Frontal cortex (tissue), 4 donors: ENCODE measurements at places on chromosomes 13 and 19. TPM values are rescaled to one million over a fixed set of nuclear protein-coding genes. Genes with fewer than 3 reads are reported as not detected.

Gene LGI4
- total RNA-seq = 9.0 TPM

- no peak for DNase-seq
Observed at GRCh38 chr13:108494991-108495645, 134.3 kb upstream of the MYO16 start.

Gene OR7C1
- not detected for total RNA-seq

DNA sequence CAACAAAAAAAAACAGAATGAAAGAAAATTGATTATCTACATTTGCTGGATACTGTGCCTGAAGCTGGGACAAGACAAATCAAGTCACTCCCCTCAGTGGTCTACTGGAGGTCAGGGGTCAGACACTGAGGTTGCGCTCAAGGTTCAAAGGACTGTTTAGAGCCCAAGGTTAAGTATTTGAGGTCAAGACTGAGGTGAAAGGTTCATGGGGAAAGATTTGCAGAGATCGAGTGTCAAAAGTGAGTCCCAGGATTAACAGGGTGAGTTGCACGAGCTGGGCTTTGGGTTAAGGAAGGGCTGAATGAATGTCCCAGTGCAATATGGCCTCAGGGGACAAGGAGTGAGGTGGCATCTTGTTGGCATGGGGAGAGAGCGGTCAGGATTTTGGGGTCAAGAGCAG lies 3.4 kb upstream of the TOMM40 start:
- no peak for DNase-seq

Gene MBD3L1
- not detected for total RNA-seq

- DNase-seq = no peak
Observed at GRCh38 chr19:15508035-15508710, at the start of gene CYP4F22. TSS of gene CYP4F22 (plus strand) at chr19:15508525. CDS start at chr19:15525337, 16,812 bp downstream.

- no peak for DNase-seq
Observed at GRCh38 chr19:45352914-45353796, 12.6 kb downstream of the KLC3 start.

DNA sequence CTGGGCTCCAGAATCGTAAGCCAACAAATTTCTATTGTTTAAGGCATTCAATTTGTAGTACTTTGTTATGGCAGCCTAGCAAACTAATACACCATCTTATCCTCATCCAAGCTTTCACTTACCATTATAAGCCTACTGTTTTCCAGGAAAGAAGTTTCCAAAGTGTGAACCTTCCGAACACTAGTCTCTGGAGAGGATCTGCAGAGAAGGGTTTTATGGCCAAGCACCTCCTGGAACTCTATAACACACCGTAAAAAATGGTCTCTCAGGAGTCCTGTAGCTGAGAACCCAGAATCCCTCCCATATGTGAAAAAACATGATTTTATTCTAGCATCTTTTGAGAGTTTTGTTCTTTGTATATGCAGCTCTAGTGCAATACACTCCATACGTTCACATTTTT lies 142.1 kb downstream of the POSTN start:
- no peak for DNase-seq

Gene FGF21
- total RNA-seq = not detected

GRCh38 chr13:21395953-21396352 lies 63.1 kb downstream of the ZDHHC20 start:
- DNase-seq = no peak

GRCh38 chr19:21260164-21260847 lies 68.9 kb downstream of the ZNF708 start:
- no peak for DNase-seq

Gene ABCC4
- 9.0 TPM for total RNA-seq
